COLO829 (cell line): ENCODE measurements at places on chromosomes 5 and 9.
A peak's percentile ranks its signal among the peaks of the same experiment; 100 is the strongest.

- DNase-seq = no peak
These were observed at the start of gene TGFBI for GRCh38 chr5:136028782-136029742. TSS of gene TGFBI (plus strand) at chr5:136028988. CDS start at chr5:136029056, 68 bp downstream.

DNA sequence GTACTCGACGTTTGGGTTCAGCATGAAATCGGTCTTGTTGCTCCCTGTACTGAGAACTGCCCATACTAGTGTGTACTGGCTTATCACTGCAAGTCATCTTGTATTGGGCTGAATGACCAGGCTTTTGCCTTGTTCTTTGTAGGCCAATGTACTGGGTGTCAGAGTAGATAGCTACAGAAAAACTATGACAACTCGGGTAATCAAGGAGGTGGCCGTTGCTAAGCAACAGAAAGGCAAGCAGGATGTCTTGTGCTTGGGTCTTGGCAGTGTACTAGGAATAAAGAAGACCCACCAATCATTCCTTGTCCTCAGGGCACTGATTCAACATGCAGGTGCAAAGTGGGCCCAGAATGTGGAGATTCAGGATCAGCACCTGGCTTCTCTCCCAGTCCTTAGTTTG is 11.9 kb upstream of the SHISAL2B start:
- no peak for DNase-seq

GRCh38 chr5:173881811-173882575 is 6.2 kb upstream of the CPEB4 start:
- DNase-seq = no peak

DNA sequence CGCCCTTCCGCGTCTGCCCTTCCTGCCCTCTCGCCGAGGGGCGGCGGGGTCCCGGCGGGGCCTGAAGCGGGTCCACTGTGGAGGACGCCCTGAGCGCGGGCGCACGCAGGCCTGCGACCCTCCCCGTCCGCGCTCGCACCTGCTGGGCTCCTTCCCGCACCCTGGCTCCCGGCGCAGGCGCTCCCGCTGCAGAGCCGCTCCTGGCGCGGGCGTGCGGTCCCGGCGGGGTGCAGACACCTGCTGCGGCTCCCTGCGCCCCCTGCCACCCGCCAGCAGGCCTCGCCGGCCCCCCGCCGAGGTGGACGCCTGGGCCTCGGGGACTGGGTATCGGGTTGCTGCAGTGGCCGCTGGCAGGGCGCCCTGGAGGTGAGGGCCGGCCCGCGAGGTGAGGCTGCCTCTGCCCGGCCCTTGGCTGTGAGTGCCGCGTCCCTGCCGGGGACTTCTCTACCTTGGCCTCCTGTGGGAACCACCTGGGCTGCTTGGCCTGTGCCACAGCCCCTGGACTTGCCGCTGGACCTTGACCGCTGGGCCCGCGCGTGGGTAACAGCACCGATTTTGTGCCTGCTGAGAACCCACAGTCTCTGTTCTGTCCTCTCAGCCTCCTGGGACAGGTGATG is 627 bp downstream of the ARRDC1 start:
- no peak for DNase-seq

GRCh38 chr5:146533882-146534281 is 17.9 kb upstream of the GPR151 start:
- no peak for DNase-seq

GRCh38 chr5:151151263-151151660 is 6.3 kb downstream of the ANXA6 start:
- DNase-seq = no peak

- no peak for DNase-seq
These were observed 30.9 kb downstream of the NR4A3 start for GRCh38 chr9:99852617-99853016.

GRCh38 chr9:126682113-126682810 is 68.5 kb downstream of the LMX1B start:
- no peak for DNase-seq

DNA sequence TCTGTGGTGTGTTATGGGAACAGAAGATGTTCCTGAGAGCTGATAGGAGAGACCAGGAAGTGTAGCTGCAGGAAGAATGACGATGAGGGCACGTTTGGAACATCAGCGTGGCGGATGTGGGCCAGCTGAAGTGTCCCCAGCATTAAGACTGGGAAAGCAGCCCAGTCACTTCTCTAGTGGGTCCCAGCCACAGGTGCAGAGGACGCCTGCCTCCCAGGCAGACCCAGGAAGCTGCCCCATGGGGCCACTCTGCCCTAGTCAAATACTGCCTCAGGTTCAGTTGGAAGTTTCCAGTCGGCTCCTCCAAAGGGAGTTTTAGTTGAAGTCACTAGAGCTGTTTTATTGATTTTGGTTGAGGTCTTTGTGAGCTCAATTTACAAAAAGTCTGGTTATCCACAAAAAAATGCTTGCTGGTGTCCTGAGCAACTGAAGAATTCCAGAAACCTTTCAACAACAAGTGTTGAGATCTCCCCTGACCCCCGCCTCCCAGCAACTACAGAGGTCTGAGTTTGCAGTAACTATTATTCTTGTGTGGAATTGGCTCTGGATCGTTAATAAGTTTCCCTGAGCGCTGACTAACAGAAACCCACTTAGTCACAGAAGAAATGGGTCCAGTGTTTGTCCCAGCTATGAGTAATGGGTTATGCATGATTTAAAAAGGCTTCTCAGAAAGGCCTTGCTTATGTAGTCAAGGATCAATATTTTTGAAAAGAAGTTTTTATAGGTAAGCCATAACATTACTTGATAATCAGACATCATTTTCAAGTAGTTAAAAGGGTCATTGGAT is 294.1 kb downstream of the FANCC start:
- DNase-seq = peak; percentile 67

GRCh38 chr9:110440172-110440571 is 102.5 kb upstream of the TXNDC8 start:
- peak; percentile 28 for DNase-seq

- no peak for DNase-seq
These were observed 96.2 kb downstream of the MEF2C start for GRCh38 chr5:88786789-88787188.

DNA sequence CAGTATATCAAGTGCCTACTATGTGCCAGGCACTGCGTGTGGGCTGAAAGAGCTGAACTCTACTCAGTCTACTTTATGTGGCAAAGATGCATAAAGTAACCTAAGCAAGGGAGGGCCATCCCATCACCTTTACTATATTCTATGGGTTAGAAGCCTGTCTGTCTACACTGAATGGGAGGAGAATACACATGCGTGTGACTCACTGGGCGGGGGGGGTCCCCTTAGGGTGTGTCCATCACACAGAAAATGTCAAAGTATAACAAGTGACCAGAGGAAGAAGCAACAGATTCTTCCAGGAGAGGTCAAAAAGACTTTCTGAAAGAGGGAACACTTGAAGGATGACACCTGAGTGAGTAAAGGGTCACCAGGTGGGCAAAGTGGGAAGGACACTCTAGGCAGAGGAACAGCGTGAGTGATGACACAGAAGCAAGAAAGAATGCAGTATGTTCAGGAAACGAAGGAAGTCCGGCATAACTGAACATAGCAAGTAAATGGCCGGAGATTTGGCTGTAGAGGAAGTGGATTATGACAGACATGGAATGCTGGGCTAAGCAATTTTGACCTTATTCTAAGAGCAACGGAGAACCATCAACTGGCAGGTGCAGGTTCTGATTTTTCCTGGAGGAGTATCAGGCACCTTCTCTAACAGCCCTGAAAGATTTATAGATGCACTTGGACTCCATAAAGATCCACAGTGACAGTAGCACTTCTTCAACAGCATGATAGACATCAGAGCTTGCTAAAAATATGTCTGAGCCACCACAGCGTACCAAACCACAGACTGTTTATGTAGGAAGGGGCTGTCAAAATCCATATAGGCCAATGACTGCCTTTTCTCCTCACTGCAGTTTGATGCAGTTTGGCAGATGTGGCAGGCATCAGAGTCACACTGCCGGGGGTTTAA is 8.0 kb upstream of the WHRN start:
- no peak for DNase-seq

- no peak for DNase-seq
These were observed 5.7 kb downstream of the ENTPD8 start for GRCh38 chr9:137435381-137435891.

- no peak for DNase-seq
These were observed 186.0 kb downstream of the CEMIP2 start for GRCh38 chr9:71582347-71582746.

GRCh38 chr5:52360985-52361384 is 426.7 kb upstream of the ITGA1 start:
- no peak for DNase-seq
